ENCODE measurements at places on chromosomes 4 and X.

DNA sequence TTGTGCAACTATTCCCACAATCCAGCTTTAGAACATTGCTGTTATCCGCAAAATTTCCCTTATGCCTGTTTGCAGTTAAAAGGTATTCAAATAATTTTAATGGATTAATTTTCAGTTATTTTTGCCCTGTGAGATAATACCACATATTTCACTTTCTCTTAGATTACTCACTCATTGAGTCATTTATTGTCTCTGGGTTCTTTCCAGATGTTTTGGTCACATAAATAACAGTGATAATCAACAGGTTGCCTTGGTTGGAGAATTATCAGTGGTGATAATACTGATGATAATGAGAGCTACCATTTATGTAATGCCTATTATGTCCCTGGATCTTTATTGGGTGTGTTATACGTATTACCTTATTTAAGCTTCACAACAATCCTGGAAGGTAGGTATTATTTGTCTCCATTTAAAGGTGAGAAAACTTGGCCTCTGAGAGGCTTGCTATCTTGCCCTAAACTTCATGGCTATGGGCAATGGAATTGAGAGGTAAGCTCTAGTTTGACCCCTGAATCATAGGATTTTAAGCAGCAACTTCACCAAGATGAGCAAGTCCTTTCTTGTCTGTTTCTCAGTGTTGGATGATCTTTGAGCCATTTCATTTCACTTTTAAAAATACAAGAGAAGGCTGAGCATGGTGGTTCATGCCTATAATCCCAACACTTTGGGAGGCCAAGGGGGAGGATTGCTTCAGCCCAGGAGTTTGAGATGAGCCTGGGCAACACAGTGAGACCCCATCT, 87.4 kb downstream of the KIT start:
- no peak for DNase-seq

DNA sequence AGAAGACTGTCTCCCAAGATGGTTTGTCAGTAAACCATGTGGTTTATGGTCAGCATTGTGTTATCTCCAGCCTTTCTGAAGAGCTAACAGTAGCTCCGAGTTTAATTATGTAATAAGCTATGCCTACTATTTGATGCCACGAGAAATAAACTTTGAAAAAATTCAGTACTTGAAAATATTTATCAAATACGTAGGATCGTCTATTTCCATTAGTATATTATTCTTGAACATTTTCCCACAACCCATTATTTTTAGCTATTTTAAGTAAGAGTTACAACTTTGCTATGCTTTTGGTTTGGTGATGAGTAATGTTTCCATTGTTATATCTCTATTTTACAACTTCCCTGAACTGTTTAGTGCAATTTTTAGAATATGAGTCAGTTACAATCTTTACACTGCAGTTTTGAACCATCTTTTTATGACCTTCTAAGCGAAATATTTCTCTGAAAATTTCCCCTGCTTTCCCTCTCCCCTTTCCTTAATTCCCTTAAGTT, 44.5 kb upstream of the TRIM2 start:
- no peak for DNase-seq

- DNase-seq, result peak; percentile 49
Measured at GRCh38 chr4:38131371-38132091, 171.3 kb downstream of the PTTG2 start.

DNA sequence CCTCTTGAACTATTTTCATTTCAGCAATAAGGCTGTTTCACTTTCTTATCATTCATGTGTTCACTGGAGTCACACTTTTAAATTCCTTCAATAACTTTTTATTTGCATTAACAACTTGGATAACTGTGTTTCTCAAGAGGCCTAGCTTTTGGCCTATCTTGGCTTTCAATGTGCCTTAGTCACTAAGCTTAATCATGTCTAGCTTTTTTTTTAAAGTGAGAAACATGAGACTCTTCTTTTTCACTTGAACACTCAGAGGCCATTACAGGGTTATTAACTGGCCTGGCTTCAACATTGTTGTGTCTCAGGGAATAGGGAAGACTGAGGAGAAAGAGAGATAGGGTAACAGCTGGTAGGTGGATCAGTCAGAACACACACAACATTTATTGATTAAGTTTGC, 64.0 kb upstream of the VCX2 start:
- no peak for DNase-seq

DNA sequence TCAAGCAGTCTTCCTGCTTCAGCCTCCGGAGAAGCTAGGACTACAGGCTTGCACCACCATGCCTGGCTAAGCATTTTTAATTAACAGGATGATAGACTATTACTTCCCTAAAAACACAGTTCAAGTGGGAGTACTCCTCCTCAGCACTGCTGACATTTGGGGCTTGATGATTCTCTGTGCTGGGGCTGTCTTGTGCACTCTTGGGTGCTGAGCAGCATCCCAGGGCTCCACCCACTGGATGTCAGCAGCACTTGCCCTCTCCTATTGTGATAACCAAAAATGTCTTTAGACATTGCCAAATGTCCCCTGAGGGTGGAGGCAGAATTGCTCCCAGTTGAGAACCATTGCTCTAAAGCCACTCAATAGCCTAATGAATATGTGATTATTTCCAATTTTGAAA, 60.4 kb downstream of the CLCN4 start:
- DNase-seq, result no peak

GRCh38 chrX:68114573-68115129, 318.6 kb downstream of the OPHN1 start:
- no peak for DNase-seq

DNA sequence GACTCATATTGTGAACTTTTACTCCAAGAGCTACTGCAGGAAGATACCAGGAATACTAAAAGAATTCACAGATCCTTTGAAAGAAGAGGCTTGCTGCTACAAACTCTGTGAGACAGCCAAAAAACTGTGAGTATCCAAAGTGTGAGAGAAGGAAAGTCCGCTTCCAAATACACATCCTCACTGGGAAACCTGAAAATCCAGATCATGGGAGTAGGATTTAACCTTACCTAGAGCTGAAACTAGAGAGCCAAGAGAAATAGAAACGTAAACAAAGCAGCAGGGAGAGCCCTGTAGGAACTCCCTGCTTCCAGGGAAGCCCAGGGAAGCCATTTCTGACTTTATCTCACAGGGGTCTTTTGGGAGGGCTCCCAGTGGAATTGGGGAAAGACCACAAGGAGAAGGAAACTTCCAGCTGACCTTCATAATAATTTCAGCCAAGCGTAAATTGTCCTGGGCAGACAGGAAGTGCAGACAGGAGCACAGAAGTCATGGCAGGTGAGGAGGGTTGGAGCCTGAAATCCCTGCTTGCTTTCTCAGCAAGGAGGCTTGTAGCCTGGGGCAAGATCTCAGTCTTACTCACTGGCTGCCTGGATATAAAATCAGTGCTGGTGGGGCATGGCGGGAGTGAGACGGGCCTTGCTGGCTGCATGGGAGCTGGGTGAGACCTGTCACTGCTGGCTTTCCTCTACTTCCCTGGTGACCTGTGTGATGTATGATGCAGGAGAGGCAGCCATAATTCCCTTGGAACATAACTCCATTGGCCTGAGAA, 26.2 kb upstream of the NFKB1 start:
- DNase-seq, result no peak

DNA sequence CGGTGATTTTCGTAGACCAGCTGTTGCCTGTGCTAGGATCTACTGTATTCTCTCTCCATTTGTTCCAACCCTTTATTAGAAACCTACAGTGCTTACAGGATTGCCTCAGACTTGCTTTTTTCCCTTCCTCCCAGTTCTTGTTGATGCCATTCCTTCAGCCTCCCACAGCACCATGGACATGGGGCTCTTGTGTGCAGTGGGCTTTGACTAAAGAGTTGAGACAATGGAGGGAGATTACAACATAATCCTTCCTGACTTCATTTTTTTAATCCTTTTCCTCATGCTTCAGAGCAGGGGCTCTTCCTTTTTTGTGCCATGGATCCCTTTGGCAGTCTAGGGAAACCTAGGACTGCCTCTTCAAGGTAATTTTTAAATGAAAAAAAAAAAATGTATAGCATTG, 92.1 kb downstream of the BMPR1B start:
- no peak for DNase-seq

- DNase-seq, result no peak
Measured at GRCh38 chr4:184849185-184849584, 23.4 kb upstream of the ACSL1 start.

DNA sequence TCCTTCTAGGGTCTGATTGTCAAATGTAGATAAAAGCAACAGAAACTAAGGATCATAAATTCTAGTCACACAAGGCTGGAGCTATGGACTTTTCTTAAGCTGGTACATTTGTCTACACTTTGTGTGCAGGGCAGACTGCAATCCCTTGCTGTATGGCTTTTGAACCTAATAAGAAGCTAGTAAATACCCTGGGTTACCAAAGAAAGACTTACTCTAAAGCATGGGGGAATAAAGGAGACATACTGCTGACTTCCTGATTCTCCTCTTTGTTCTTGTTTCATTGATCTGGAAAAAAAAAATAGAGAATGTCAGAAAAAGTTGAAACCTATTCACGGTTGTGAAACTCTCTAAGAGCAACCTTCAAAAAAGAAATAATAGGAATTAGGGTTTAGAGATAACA, 216.6 kb upstream of the TLL1 start:
- no peak for DNase-seq

- no peak for DNase-seq
Measured at GRCh38 chr4:47122592-47123291, 91.4 kb downstream of the GABRB1 start.

- DNase-seq, result no peak
Measured at GRCh38 chr4:99276417-99276816, 14.4 kb downstream of the ADH1A start.

DNA sequence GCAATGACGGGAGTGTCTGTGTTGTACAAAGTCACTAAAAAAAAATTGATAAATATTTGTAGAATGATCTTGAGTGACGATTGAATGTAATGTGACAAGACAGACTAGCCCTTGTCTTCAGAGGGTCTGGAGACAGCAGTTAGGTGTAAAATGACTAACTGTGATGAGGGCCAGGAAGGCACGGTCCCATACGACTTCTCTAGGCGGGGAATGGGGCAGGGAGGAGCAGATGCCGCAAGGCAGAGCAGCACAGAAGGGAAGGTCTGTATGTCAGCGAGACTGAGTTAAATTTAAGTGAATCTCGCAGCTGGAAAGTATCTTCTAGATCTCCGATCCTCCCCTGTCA, 405 bp downstream of the CENPE start:
- no peak for DNase-seq

DNA sequence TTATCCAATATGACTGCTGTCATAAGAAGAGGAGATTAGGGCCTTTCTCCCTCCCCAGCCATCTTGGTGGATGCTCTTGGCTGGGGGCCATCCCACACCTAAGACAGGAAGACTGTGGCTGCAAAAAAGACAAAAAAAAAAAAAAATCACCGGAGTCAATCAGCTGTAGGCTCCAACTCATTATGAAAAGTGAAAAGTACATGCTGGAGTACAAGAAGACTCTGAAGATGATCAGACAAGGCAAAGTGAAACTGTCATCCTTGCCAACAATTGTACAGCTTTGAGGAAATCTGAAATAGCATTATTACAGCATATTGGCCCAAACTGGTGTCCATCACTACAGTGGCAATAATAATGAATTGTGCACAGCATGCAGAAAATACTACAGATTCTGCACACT, 5.2 kb downstream of the EGFL6 start:
- DNase-seq, result no peak

- no peak for DNase-seq
Measured at GRCh38 chr4:89111833-89112563, 665 bp downstream of the TIGD2 start.

DNA sequence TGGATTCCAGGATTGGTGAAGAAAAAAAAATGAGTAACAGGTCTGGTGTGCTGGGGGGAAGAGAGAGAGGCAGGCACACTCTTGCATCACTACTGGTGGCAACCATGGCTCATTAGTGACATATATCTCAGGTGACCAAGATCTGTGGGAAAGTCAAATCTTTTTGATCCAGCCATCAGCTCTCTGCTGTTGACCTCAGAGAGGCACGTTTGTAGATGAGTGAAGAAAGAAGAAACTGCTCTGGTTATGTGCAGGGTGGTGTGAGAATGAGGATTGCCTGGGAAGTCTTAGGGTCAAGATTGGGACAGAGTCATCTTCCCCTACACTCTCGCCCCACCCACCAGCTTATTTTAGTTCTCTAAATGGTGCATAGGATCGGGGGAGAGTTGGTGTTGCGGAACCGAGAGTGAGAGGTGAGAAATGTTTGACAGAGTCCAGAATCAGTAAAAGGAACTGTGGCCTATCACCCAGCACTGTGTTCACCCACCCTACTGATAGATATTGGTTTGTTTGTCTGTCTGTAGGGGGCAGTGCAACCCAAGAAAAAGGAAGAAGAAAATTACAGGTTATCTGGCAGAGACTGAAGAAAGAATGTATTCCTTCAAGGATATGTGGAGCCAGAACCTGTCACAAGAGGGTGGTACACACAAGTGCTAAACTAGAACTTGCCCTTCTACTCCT, 21.9 kb downstream of the ARMCX6 start:
- DNase-seq, result no peak

- no peak for DNase-seq
Measured at GRCh38 chr4:176874721-176875445, 82.2 kb upstream of the VEGFC start.

GRCh38 chr4:81562093-81562492, 90.4 kb upstream of the RASGEF1B start:
- DNase-seq, result no peak

GRCh38 chr4:106609917-106610316, 241.3 kb upstream of the GIMD1 start:
- no peak for DNase-seq

GRCh38 chr4:152974468-152975379, 38.6 kb downstream of the FHDC1 start:
- DNase-seq, result no peak

DNA sequence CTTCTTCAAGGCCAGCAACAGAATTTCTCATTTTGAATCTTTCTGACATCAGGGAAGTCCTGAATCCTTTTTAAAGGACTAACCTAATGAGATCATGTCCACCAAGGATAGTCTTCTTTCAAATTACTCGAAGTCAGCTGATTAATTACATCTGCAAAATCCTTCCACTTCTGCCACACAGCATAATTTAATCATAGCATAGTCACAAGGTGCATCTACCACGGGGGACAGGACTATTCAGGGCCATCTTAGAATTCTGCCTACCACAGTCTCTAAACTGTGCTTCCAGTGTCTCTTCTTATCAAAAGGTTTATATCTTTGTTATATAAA, 53.7 kb downstream of the ATP10D start:
- DNase-seq, result no peak

- DNase-seq, result no peak
Measured at GRCh38 chr4:26854701-26855100, 5.9 kb upstream of the STIM2 start.

GRCh38 chr4:112818594-112818965, 181.6 kb downstream of the LARP7 start:
- DNase-seq, result no peak

DNA sequence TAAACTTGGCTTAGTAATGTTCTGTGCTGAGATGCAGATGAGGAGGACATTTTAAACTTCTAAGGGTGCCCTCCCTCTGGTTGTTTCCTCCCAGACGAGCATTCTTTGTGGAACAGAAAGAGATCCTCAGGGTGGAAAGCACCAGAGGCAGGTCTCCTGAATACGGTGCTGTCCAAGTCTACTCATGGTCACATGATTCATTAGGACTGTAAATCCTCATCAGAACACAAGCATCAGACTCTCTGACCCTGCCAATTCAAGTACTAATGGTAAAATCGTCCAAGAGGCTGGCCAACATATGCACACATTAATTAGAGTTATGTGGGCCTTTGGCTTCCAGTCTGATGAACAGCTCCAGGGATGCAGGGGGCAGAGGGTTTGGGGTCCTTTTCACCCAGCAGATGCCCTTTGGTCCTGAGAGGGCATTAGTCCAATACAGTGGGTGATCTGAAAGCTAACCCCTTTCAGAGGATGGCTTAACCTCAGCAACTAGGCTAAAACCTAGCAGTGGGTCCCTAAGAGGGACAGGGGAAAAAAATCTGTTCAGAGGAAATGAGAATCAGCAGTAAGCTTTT, 18.2 kb downstream of the HAND2 start:
- no peak for DNase-seq

GRCh38 chrX:32533848-32534247, 677.5 kb downstream of the DMD start:
- DNase-seq, result no peak

All from activated CD8-positive, alpha-beta memory T cell treated with anti-CD3 and anti-CD28 coated beads for 1 hour (primary cell).